ENCODE measurements at places on chromosomes 6 and 20.
A peak's percentile ranks its signal among the peaks of the same experiment; 100 is the strongest.

DNA sequence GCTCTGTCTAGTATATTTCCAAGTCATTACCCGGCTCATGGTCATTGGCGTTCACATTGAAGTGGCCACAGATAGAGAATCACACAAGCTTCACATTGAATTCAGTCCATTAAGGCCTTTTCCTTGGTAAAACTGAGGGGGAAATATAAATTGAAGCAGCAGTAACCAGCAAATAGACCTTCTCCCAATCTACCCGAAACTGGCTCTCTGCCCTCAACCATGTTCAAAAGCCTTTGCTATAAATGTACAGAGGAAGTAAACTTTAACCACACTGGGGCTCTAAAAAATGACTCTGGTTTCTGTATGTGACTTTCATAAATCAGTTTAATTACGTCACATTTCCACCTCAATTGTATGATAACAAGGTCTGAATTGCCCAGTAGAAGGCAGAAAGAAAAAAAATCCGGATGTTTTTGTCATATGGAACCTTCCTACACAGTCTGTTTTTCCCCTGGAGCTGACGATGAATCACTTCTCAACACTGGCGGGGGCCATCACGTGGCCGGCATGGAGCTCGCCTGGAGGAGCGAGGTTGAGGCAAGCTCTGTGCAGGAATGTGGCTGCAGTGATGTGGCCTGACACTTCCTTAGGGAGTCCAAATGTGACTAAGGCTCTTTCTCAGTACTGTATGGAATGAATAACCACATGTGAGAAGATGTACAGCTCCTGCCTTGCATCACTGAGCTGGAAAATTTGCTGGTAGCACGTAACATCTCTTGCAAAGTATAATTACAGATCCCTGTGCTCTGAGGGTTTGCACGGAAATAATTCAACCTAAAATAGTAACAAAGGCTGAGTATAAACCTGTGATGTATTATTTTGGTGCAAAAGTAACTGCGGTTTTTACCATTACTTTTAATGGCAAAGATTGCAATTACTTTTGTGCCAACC lies 58.6 kb upstream of the SNX9 start:
- peak; percentile 86 for DNase-seq

- no peak for DNase-seq
Observed at GRCh38 chr6:168920289-168920688, 333.4 kb downstream of the THBS2 start.

GRCh38 chr6:50093116-50093937 lies 43.6 kb upstream of the DEFB112 start:
- DNase-seq, result no peak

- DNase-seq, result no peak
Observed at GRCh38 chr6:21140966-21141365, 452.6 kb upstream of the SOX4 start.

GRCh38 chr6:107444277-107444676 lies 15.1 kb downstream of the PDSS2 start:
- no peak for DNase-seq

DNA sequence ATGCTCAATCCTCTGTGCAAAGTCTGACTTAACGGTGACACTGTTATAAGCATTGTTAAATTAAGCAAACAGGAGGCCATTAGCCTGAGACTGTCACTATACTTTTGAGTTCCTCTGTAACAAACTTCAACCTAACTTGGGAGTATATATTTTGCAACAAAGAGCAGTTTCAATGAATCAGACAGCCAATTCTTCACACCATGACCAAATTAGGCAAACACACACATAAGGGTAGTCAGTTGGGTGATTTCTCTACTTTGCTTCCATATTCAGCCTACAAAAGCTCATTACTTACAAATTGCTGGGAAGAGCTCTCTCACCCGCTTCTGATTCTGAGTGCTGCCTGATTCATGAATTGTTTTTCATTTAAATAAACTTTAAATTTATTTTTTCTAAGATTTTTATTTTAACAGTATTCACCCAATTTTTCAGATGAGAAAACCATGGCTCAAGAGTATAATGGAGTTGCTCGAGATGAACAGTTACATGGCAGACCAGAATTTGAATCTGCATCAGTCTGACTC lies 60.5 kb downstream of the HACE1 start:
- no peak for DNase-seq

- no peak for DNase-seq
Observed at GRCh38 chr6:170090561-170090960, 200.3 kb downstream of the DLL1 start.

GRCh38 chr6:126886106-126886505 lies 232.4 kb upstream of the RSPO3 start:
- no peak for DNase-seq

- no peak for DNase-seq
Observed at GRCh38 chr6:9766240-9766915, 648.5 kb downstream of the TFAP2A start.

- DNase-seq, result no peak
Observed at GRCh38 chr6:132496519-132497180, 16.3 kb downstream of the STX7 start.

DNA sequence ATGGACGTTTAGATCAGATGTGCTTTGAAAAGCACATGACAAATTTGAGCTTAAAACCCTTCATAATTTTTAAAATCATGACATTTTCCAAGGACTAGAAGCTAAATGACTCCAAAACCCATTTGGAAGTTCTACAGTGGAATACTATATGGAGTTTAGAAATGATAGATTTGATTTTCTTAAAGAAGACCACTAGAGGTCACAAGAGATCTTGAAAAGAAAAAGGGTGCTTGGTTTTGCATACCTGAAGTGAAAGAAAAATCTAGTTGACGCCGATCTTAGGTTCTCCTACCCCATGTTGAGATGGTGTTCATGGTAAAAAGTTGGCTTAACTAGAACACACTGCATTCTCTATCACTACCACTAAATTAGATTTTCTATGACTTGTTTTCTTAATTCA lies 31.5 kb downstream of the CFAP61 start:
- no peak for DNase-seq

DNA sequence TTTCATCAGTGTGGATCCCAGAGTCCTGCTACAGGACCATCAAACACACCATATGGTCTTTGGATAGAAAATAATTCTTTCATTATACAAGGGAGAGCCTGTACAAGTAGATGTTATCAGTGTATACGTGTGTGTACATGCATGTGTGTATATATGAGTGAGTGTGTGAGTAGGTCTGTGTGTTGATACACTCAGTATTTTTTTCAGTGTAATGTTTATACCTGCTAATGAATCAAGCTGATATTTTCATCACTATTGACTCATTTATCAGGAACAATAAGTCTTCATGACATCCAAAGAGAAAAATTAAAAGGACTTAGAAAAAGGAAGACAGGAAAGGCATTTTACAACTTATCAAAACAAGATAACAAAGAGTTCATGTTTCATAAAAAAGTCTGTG lies 66.5 kb downstream of the EPM2A start:
- no peak for DNase-seq

- DNase-seq, result no peak
Observed at GRCh38 chr20:47586649-47587294, 85.1 kb downstream of the NCOA3 start.

DNA sequence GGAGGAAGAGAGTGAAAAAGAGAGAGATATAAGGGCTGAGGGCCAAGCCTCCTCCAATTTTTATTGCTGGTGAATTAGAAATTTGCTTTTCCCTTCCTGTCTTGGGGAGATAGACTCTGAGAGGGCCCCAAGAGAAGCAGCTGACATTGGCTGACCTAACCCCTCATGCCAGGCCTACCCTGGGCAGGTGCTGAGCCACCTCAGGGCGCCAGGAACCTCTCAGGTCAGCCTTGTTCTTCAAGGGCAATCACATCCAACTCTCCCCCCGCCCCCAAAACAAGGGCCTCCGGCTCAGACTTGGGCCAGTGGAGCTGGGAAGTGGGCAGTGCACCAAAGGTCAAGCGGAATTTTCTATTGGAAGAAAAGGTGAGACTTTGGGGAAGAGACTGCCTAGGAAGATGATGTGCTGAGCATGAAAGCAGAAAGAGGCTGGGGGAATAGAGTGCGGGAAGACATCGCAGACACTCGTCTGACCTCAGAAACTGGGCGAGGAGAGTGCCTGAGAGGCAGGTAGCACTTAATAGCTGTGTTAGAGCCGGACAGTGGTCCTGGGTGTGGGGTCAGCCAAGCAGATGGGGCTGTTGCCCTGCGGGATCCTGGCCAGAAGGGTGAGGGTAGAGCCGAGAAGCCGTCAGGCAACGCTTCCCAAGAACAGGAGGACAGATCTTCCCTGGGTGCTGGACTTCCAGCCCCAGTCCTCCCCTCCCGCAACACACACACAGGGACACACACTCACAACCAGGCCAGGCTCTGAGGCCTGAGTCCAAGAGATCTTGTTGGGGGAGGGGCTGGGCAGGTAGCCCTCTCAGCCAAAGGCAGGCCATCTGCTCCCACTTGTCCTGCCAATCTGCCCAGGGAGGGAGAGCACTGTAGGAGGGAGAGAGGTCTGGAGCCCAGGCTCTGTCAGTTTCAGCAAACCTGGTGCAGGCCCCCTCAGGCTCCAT lies 3.7 kb upstream of the FASTKD5 start:
- DNase-seq, result no peak

DNA sequence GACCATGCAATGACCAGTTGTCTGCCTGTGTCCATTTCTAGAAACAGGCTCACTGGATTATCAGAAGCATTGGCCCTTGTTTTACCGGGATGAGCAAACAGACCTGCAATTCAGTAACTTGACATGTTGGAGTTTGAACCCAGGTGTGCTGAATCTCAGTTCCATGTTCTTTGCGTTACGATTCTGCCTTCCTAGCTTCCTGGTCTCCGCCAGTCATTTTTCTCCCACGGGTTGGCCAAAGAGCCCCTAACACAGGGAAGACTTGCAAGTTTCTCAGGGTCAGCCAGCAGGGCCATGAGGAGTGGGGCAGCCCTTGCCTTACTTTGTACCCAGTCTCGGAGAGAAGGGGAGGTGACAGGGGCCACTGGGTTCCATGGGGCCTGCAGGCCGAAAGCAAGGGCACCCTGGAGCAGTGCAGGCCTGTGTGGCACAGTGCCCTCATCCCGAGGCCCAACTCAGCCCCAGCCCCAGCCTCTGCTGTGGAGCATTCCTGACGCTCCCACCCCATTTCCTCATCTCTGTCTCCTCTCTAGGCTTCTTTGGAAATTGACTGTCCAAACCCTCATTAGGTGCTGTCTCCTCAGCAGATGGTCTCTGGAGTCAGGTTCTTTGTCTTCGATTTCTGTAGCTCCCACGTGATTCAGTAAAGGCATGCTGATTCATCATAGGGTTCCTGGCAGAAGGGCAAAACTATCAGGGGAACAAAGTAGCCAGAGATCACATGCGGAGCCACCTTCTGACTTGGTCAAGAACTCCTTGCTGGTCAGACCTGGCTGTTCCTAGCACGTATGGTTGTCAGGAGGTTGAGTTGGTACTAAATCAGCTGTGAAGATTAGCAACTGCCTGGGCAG lies 23.6 kb downstream of the CDS2 start:
- no peak for DNase-seq
